Activated T-cell treated with anti-CD3 and anti-CD28 coated beads, Interleukin-2, amount 50 U/mL, for 24 hours (primary cell): ENCODE measurements at places on chromosomes 7 and 10.

DNA sequence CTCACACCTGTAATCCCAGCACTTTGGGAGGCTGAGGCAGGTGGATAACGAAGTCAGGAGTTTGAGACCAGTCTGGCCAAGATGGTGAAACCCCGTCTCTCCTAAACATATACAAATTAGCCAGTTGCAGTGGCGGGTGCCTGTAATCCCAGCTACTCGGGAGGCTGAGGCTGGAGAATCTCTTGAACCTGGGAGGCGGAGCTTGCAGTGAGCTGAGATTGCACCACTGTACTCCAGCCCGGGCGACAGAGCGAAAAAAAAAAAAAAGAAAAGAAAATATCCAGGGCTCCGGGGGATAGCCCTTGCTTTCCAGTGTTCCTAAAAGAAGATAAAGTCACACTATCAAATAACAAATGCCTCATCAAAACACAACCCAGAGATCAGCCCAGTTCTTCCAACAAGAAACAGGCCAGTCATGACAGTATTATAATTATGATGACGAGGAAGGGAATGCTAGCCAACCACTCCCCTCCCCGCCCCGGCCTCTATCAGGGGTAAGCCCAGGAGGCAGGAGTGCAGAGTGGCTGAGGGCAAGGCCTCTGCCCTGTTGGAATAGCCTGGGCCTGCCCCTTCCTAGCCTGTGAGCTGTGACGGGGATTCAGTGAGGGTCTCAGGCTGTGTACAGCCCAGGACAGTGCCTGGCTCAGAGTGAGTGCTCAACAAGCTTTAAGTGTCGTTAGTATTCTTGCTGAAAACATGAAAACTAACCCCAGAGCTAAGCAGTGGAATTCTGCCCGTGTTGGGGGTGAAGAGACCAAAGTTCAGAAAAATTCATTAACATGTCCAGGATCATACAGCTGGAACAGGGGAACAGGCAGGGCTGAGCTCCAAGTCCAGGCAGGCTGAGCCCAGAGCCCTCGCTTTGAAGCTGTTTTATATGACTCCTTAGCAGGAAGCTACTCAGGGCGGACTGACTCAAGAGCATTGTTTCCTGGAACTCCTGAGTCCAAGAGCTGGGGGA, 54.3 kb downstream of the FAM241B start:
- no peaks in the 10 kb centered on the region for H3K4me1 ChIP-seq
- no peak overlapping the region for H3K27ac ChIP-seq
- DNase-seq, result no peak

- peaks cover 18% of the 10 kb centered on the region for H3K27me3 ChIP-seq
- H3K4me3 ChIP-seq, result no peak overlapping the region
- DNase-seq, result no peak
- no peaks in the 10 kb centered on the region for H3K36me3 ChIP-seq
- H3K27ac ChIP-seq, result no peak overlapping the region
Observed at GRCh38 chr7:129561677-129562359, 49.7 kb upstream of the NRF1 start.

DNA sequence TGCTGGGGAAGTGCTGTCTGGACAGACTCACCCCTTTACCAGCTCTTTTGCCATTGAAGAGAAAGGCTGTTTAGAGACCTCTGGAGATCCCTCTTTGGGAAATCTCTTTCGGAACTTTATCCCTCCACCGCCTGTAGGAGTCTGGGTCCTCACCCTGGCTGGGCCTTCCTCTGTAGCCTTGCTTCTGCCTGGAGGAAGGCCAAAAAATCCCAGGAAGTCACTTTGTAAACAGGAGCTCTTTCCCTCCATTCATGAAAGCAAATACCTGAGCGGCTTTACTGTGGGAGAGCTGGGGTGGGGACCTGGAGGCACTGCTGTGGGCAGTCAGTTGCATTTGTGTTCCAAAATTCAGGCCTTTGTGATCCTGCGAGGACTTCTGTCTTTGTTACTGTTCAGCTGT, 126.2 kb downstream of the KLF6 start:
- no peak for DNase-seq
- no peak overlapping the region for H3K4me3 ChIP-seq
- peaks cover 12% of the 10 kb centered on the region for H3K4me1 ChIP-seq
- H3K27ac ChIP-seq, result no peak overlapping the region
- peaks cover 23% of the 10 kb centered on the region for H3K27me3 ChIP-seq

DNA sequence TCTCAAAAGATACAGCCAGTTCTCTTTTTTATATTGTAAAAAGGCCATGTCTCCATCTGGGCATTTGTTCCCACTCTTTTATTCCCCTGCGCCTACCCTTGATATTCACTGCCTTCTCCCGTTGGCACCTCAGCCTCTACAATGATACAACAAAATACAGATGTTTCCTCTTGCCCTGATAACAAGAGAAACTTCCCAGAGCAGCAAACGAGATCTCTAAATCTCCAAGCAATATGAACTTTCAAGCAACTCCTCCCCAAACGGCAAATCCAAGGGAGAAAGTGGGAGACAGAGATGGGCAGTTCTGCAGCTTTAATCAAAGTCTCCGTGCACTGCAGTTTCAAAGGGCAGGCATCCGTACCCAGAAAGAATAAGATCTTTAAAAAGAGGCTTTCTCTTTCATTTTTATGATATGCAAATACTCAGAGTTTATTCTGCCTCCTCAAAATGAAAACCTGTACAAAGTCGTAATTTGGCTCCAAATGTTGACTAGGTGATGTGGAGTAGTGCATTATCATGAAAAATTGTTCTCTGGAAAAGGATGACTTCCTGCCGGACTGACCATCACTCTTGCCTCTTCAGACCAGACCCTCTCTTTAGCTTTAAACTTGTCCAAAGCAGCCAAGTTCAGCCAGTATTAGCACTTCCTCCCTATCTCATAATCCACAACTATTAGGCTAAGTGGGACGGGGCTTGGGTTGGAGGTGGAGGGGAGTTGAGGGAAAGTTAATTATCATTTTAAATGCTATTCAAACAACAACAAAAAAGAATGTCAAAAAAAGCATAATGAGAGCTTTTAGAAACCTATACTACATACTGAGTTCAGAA, 682 bp downstream of the HGF start:
- no peak overlapping the region for H3K27ac ChIP-seq
- no peak overlapping the region for H3K4me3 ChIP-seq
- H3K36me3 ChIP-seq, result no peaks in the 10 kb centered on the region
- no peaks in the 10 kb centered on the region for H3K27me3 ChIP-seq

DNA sequence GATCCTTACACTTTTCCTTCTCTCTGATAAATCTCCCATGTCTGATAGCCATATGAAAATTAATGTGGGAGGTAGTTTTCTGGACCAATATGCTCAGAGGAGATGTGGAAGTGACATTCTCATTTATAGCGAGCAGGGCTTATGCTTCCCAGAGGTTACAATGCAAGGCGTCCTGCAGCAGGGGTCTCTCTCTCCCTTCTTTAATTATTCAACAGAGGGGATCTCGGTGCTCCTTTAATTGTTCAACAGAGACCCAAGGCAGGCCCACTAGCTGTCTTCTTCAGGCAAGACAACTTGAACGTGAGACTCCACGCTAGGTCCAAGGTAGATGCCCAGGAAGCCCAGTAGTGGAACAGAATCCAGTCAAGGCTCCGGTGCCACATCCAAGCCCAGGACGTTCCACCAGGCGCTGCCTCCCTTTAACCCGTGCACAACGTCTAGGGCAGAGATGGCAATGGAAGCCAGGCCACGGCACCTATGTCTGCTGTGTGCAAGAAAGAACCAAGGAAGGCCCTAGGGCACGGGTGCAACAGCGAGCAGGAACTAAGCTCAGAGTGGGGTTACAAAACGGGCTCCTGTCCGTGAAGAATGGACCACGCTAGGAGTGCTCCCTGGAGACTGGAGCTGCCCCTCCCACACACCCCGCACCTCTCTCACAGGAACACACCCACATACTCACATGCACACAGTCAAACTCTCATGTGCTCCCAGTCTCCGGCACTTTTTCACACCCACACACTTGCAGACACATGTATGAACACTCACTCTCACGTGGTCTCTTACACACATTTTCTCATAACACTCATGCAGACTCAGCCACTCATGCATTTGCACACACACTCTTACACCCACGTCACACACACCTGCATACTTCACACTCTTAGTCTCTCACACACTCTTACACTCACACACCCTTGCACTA, 230.4 kb downstream of the TNS3 start:
- H3K27ac ChIP-seq, result no peak overlapping the region
- H3K36me3 ChIP-seq, result no peaks in the 10 kb centered on the region
- H3K4me3 ChIP-seq, result no peak overlapping the region

GRCh38 chr7:110386913-110387312, 704.0 kb upstream of the LRRN3 start:
- H3K27ac ChIP-seq, result no peak overlapping the region
- H3K4me1 ChIP-seq, result no peaks in the 10 kb centered on the region
- DNase-seq, result no peak
- H3K27me3 ChIP-seq, result no peaks in the 10 kb centered on the region
- H3K36me3 ChIP-seq, result no peaks in the 10 kb centered on the region
- no peak overlapping the region for H3K4me3 ChIP-seq

GRCh38 chr7:134920026-134920753, 66.1 kb upstream of the AGBL3 start:
- H3K4me1 ChIP-seq, result peaks cover 18% of the 10 kb centered on the region
- H3K27ac ChIP-seq, result no peak overlapping the region
- no peaks in the 10 kb centered on the region for H3K36me3 ChIP-seq
- DNase-seq, result no peak

DNA sequence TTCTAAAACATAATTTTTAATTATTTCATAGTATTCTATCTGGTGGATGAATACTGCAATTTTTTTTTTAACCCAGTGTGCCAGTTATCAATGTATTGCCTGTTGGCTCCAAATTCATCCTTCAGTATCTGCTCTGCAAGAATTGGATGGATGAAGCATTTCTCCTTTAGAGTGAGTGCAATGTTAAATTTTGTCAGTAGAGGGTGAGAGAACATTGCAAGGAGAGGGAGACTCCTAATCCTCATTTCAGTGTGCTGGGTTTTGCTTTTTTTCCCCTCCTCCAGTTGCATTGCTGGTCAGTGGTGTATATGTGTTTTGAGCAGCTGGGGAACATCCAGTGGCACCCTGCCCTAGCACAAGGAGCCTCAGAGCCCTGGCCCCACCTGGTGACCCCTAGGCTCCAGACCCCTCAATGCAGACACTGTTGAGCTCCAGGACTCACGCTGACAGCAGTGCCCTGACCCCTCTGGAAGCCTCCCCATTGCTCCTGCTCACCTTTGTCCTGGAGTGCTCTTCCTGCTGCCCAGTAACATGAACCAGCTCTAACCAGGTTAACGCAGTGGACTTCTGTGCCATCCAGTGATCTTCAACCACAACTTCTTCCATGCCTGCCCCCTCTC, 199.4 kb downstream of the USP6NL start:
- H3K27ac ChIP-seq, result no peak overlapping the region
- H3K36me3 ChIP-seq, result no peaks in the 10 kb centered on the region
- DNase-seq, result no peak
- peaks cover 15% of the 10 kb centered on the region for H3K4me1 ChIP-seq
- H3K27me3 ChIP-seq, result no peaks in the 10 kb centered on the region

DNA sequence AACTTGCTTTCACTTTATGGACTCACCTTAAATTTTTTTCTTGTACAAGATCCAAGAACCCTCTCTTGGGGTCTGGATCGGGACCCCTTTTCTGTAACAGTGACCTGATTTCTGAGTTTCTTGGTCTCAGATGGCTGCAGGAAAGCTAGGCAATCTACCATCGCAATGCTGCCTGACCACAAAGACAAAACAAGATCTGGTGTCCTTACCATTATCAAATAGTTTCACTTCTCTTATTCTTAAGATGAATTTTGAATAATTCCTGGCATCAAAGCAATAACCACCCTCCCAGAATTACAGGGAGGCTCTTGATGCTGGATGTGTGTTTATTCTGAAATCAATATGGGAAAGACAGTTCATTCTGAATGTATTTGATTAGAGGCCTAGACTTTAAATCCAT, 77.4 kb upstream of the FRMD4A start:
- H3K4me3 ChIP-seq, result no peak overlapping the region
- peaks cover 30% of the 10 kb centered on the region for H3K4me1 ChIP-seq
- peaks cover 53% of the 10 kb centered on the region for H3K27me3 ChIP-seq
- no peak for DNase-seq
- peak overlapping the region; percentile 69 for H3K27ac ChIP-seq
- H3K36me3 ChIP-seq, result no peaks in the 10 kb centered on the region

- no peaks in the 10 kb centered on the region for H3K4me1 ChIP-seq
- H3K4me3 ChIP-seq, result no peak overlapping the region
- H3K36me3 ChIP-seq, result peaks cover 33% of the 10 kb centered on the region
- no peaks in the 10 kb centered on the region for H3K27me3 ChIP-seq
- no peak overlapping the region for H3K27ac ChIP-seq
Observed at GRCh38 chr10:37789590-37789989, 67.8 kb downstream of the ZNF248 start.

DNA sequence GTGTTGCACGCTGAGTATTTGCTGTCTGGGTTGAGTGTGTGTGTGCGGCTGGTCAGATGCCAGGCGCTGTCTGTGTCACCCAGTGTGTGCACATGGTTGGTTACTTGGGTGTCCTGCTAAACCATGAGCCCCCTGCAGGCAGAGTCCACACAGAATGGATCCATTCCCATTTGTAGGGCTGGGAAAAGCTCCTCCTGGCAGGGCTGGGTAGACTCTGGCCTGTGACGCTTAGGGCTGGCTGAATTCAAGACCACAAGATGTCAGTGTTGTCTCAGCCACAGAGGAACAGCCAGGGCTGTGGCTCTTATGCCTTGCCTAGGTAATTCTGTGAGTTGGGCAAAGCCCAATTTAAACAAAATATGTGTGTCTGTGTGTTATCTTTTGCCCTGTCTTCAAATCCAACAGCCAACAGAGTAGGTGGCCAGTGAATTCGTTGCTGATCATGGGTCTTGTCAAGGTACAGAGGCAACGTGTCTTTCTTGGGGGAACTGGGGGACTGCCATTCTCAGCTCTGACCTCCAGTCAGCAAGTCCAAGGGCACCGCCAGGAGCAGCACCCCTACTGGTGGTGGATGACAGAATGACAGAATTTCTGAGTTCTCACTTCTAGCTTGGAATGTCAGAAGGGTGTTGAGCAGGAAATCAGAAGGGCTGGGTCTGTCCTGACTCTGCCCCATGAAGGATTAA, 285.1 kb downstream of the CCSER2 start:
- no peak overlapping the region for H3K4me3 ChIP-seq
- DNase-seq, result no peak

- no peak overlapping the region for H3K27ac ChIP-seq
- DNase-seq, result peak; percentile 55
- H3K36me3 ChIP-seq, result no peaks in the 10 kb centered on the region
- H3K4me3 ChIP-seq, result peak overlapping the region; percentile 75
- peaks cover 30% of the 10 kb centered on the region for H3K4me1 ChIP-seq
Observed at GRCh38 chr10:79070606-79071395, 2.0 kb downstream of the ZMIZ1 start.

DNA sequence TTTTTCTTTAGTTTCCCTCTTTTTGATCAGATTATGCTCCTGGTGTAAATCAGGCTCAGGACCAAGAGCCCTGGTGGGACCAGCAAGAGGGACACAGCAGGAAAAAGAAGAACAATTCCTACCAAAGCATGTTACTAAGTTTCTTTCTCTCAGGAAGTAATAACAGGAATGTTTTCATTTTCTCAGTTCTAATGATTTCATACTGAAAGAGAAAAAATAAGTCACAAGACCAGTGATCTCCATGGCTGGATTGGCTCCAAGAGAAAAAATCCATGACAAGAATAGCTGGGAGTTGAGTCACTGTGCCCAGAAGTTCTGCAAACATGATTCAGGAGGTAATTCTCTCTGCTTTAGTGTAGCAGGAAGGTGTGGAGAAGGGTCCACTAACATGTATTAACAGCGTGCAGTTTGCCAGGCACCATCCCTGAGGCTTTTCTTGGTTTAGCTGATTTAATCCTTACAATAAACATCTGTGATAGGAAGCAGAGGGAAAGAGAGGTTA, 23.8 kb upstream of the IFIT2 start:
- H3K4me1 ChIP-seq, result no peaks in the 10 kb centered on the region
- DNase-seq, result no peak
- H3K27me3 ChIP-seq, result no peaks in the 10 kb centered on the region
- no peak overlapping the region for H3K27ac ChIP-seq

- no peak overlapping the region for H3K4me3 ChIP-seq
- H3K36me3 ChIP-seq, result no peaks in the 10 kb centered on the region
- H3K4me1 ChIP-seq, result no peaks in the 10 kb centered on the region
- peaks cover 44% of the 10 kb centered on the region for H3K27me3 ChIP-seq
Observed at GRCh38 chr7:28847176-28847575, 111.0 kb downstream of the TRIL start.
